ENCODE measurements at places on chromosomes 11 and 22.

DNA sequence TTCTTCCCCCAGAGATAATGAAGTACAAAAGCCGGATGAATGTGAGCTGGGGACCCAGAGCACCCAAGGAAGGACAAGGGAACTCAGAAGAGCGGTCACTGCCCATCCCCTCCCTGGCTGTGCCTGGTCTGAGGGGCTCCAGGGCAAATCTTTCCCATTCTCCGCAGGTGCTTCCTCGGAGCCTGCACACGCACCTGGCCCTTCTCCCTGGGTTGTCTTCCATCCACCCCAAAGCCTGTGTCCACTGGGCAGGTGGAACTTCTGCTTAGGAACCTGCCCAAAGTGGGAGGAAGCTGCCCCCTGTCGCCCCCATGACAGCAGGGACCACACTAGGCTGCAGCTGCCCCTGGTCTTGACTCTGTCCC lies 121.0 kb upstream of the FGF3 start:
- DNase-seq: no peak

GRCh38 chr22:48826546-48826945 lies 1001.1 kb downstream of the BRD1 start:
- DNase-seq: no peak

DNA sequence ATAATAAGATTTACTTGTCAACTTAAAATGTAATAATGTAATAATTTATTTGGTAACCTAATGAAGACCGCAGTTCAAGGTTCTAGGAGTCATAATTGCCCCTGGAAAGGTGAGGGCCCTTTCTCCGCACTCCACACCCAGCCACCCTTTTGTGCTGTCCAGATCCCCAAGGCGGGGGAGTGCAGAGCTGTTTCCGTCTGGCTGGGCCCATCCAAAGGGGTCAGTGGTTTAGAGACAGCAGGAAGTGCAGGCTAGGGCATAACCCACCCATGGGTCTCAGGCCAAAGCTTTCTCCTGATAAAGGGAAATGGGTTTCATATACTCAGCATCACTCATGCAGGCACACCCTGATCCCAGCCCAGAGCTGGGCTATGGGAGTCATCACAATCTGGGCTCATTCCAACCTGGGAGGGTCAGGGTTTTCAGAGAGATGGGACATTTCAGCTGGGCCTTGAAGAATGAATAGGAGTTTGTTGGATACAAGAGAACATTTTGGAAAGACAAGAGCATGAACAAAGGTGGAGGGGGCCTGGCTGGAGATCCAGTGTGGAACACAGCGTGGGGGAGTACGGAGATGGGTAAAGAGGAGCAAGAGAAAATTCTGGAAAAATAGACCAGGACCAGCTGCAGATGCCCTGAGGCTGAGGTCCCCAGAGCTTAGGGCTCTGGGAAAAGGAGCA lies 432.2 kb downstream of the TBC1D22A start:
- DNase-seq: no peak

DNA sequence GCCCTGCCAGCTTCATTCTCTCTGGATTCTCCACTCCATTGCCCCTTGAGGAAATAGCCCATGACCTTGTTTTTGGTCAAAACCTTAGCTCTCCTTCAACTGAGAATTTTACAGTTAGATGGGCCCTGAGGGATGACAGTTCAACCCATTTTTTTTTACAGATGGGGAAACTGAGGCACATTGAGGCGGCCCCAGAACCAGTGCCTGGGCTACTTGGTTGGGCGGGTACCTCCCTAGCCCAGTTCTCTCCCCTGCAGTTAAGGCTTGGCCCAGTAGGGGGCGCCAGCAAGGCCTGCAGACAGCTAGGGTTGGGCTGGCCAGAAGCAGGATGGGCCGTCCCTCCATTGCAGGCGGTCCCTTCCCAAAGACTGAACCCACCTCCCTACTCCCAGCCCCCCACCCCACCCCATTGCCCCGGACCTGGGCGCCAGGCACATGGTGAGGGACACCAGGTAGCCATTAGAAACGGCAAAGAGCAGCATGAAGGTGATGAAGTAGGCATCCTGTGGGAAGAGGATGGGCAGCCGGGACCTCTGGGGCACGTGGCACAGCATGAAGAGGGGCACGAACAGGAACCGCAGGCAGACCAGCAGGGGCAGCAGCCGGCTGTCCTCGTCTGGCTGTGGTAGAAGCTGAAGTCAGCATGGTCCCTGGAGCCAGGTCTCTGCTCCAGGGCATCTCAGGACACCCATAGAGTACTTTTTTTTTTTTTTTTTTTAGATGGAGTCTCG lies 7.6 kb downstream of the SLC29A2 start:
- peak; percentile 75 for DNase-seq

DNA sequence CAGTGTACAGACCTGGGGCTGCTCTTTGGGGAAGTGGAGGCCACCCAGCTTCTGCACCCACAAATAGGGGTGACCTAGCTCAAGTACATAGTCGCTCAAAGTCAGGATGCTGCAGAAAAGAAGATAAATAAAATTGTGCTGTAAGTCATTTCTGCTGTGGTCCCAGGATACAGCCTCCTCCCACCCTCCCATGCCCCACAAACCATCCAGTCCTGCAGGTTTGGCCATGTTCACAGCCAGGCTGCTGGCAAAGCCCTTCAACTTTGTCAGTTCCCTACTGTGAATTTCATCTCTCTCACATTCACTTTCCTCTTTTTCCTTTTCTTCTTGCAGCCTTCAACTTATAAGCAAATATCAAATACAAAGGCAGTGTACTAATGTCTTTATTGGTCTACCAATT lies 33.6 kb downstream of the THOC5 start:
- DNase-seq: no peak

DNA sequence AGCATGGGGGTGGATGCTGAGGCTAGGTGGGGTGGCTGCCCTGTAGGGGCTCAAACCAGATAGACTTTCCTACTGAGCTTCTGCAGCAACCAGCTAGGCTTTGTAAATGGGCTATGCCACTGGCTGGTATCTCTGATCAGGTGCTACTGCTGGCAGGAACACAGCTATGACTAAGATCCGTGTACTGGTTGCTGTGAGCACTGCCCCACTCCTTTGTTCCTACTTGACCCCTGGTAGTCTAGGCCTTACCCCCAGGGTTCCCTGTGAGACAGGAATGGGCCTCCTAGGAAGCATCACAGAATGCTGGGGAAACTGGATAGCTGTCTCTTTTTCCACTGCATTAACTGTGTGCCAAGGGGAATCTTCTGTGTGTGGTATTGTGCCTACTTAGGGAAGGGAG lies 58.4 kb upstream of the GAB2 start:
- no peak for DNase-seq

DNA sequence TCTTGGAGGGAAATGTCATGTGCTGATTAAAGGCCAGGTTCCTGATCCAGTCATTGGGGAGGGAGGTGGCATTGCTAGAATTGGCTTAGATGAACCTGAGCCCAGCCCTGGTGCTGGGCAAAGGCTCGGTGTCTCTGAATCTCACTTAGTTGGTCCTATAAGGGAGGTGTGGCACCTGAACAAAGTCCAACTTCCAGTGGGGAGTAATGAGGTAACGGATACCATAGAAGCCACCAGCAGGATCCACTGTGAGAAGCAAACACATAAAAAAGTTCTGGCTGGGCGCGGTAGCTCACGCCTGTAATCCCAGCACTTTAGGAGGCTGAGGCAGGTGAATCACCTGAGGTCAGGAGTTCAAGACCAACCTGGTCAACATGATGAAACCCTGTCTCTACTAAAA lies 26.6 kb downstream of the PRDM11 start:
- no peak for DNase-seq

DNA sequence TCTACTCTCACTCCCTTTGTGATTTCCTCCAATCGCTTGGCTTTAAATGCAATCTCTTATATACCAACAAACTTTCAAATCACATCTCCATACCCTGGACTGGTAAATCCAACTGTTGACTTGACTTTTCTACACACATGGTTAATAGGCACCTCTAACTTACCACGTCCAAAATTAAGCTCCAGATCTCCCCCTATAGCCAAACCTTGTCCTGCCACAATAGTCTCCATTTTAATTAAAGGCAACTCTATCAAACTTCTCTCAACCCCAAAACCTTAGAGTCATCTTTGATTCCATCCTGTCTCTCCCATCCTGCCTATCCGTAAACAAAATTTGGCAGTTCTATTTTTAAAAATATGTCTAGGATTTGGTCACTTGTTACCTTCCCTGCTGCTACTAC lies 141.8 kb upstream of the DDI1 start:
- no peak for DNase-seq

- DNase-seq: no peak
These were observed 214.0 kb upstream of the SYN3 start for GRCh38 chr22:33272180-33272579.

DNA sequence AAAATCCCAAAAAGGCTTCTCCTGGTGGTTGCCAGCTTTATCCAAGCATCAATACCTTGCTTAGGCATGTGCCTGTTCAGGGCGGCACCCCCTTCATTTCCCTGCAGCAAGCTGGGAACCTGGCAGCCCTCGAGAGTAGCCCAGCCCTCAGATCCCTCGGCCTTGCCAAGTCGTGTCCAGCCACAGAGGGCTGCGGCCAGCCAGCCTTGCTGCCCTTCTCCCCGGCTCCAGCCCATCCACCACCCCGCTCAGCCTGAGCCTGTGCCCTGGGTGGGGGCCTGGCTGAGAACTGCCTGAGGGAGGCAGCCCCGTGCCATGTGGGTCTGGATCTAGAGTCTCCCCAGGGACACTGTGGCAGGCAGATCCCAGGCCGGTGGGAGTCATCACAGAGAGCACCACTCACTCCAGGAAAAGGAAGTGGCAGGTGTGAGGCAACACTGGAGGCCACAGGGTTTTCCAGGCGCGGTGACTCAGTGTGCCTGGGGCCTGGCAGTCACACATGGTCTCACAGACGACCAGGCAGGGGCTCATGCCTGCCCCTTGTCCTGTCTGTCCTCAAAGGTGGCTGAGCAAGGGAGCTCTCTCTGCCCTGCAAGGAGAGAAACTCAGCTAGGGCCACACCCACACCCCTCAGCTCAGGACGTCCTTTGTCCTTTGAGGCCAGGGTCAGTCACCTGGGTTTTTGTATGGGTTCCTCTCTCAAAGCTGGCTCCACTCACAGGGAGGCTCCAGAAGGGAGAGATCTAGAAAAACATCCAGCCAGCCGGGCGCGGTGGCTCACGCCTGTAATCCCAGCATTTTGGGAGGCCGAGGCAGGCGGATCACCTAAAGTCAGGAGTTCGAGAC lies 12.2 kb upstream of the CDC42BPG start:
- DNase-seq: peak; percentile 61

- no peak for DNase-seq
These were observed 11.9 kb downstream of the CD82 start for GRCh38 chr11:44577231-44577830.

DNA sequence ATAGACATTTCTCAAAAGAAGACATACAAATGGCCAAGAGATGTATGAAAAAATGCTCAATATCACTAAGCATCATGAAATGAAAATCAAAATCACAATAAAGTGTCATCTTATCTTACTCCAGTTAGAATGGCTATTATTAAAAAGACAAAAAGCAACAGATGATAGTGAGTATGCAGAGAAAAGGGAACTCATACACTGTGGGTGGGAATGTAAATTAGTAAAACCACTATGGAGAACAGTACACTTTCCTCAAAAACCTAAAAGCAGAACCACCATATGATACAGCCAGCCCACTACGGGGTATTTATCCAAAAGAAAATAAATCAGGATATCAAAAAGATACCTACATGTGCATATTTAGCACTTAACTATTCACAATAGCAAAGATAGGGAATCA lies 700.0 kb upstream of the ANO5 start:
- no peak for DNase-seq

GRCh38 chr22:22815397-22816170 lies 72.0 kb upstream of the IGLL5 start:
- no peak for DNase-seq

DNA sequence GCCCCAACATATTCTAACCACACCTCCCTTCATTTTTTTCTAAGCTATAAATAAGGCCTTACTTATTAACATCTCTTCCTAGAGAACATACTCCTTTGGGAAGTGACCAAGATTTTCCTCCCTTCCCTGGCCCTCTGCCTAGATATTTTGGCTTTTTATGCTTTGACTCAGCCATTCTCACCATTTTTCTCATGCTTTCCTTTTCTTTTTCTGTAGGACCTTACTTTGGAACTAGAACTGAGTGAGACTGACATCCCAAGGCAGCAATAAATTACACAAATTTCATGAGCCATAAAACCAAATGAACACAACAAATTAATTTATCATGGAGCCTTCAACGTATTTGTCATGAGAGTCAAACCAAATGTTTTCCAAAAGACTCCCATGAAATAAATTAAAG lies 142.7 kb upstream of the CTSC start:
- DNase-seq: no peak

DNA sequence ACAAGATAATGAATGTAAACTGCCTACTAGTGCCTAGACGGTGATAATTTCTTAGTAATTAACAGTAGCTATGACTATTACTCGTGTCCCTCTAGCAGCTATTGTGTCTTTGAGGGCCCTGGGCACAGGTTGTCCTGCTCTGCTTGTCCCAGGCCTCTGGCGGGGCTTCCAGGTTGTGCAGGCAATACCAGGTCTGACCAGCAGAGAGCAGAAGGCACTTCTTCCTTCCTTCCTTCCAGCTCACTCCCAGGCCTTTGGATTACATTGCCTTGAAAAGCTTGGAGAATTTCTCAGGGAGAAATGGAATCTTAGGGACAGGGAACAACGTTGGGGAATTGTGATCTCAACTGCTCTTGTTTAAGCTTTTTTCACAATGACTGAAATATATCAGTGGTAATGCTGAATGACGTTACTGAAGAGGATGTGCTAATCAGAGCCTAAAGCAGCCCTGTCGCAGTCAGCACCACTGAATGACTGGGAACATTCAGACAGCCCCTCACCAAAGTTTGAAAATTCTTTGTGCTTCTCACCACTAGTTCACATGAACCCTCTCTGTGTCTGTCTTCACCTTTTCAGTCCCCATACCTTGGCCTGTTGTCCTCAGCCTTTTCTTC lies 8.4 kb upstream of the CCKBR start:
- DNase-seq: peak; percentile 60

DNA sequence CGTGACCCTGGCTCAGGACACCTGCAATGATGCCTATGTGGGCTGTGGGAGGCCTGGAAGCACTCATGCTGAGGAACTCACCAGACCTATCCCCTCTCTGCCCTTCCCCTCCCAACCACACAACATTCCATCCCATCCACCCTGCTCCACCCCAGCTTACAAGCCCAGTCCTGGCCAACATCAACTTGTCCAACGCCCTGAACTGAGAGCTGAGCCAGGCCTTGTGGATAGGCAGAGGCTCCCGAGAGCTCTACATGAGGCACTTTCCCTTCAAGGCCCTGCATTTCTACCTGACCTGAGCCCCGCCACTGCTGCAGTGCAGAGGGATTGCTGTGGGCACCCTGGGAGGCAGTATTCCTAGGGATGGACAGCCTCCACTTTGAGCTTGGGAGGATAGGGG lies 112.4 kb downstream of the PDE2A start:
- DNase-seq: no peak

- no peak for DNase-seq
These were observed 1484.5 kb upstream of the TENM4 start for GRCh38 chr11:80925321-80925720.

- DNase-seq: no peak
These were observed 15.3 kb upstream of the PRAME start for GRCh38 chr22:22574361-22574760.

- no peak for DNase-seq
These were observed 21.2 kb upstream of the ISX start for GRCh38 chr22:35044607-35045390.
